ENCODE measurements at places on chromosomes 2 and 18.

- DNase-seq: no peak
These were observed 23.2 kb upstream of the SATB2 start for GRCh38 chr2:199480966-199481365.

DNA sequence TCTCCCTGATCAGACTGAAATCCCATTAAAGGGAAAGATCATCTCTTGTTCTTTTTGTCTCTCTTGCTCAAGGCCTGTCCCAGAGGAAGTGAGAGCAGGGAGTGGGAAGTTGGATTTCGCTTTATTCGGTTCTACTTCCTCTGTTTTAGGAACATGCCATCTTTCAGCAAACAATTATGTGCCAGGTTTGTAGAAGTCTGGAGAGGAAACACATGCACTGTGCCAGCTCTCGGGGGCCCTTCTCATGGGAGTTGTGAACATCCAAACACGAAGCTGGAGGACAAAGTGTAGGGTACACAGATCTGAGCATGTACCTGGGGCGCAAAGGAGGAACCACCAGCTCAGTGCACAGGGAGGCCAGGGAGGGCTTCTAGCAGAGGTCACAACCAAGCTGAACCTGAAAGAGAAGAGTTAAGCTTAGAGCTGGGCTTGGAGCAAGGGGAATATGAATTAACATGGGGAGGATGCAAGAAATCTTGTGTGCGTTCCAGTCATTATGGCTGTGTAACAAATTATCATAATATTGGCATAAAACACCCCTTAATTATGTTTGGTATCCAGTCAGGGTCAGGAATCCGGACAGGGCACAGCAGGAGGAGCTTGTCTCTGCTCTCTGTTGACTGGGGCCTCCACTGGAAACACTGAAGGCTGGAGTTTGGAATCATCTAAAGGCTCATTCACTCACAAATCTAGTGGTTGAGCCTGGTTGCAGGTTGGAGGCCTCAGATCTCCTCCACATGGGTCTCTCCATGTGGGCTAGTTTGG lies 128.6 kb downstream of the ZFP36L2 start:
- DNase-seq: peak; percentile 49

DNA sequence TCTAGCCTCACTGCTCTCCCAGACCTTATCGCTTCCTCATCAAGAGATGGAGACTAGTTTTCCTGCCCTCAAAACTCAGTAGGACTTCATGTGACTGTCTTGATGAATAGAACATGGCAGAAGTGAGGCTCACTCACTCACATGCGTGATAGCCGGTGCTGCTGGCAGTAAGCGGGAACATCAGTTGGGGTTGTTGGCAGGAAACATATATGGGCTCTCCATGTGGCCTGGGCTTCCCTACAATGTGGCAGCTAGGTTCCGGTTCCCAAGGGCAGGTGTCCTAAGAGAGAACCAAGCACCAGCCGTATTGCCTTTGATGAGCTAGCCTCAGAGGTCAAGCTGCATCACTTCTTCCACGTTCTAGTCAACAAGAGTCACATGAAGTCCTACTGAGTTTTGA lies 15.2 kb upstream of the FAHD2A start:
- DNase-seq: no peak

GRCh38 chr2:123035541-123035940 lies 989.5 kb upstream of the CNTNAP5 start:
- no peak for DNase-seq

DNA sequence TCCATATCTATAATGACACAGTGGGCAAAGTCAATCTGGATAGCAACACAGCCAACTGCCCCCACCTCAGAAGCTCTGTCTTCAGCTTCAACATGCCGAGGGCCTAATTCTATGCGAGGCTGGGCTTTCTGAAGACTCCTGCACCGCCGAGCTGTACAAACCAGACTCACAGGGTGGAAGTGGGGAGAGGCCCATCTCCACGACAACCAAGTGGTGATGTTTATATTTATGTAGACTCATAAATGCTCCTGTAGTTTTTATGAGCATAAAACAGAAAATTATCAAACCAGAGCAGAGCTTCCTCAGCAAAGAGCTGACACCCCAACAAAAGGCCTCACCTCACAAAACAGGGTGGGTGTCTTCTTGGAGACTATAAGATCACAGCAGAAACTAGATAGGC lies 77.0 kb upstream of the LGALSL start:
- DNase-seq: no peak

GRCh38 chr2:154814856-154815255 lies 116.4 kb downstream of the KCNJ3 start:
- DNase-seq: no peak

DNA sequence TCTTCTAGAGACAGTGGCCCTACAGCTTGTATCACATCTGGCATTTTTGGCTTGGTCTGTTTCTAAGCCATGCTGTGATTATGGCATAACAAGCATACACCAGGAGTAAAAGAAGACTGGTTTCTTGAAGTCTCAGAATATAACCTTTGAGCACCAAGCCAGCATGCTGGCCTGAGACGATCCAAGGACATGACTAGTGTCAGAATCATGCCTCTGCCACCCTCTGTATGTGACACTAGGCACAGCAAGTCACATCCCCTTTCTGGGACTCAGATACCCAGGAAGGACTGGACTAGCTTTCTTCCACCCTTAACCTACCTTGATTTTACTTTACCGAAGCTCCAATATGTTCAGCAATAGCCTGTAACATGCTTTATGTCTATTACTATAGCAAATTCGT lies 345.5 kb downstream of the SETBP1 start:
- DNase-seq: no peak

DNA sequence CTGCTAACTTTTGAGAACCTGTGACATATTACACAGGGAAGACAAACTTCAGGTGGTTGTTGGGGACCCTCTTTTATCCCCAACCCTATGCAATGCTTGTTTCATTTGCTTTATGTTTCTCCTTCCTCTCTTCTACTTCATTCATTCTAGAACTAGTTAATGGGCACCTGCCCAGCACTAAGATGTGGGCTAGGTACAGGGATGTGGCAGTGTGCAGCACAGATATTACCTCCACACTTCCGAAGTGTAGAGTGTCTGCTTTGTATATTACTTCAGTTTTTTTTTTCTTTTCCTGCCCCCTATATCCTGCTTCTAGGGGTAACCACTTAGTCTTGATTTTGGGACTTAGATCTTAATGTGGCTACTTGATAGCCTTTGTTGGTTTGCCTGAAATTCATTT lies 35.1 kb downstream of the CD28 start:
- DNase-seq: no peak

- no peak for DNase-seq
These were observed 75.3 kb upstream of the DDX18 start for GRCh38 chr2:117738991-117739839.

DNA sequence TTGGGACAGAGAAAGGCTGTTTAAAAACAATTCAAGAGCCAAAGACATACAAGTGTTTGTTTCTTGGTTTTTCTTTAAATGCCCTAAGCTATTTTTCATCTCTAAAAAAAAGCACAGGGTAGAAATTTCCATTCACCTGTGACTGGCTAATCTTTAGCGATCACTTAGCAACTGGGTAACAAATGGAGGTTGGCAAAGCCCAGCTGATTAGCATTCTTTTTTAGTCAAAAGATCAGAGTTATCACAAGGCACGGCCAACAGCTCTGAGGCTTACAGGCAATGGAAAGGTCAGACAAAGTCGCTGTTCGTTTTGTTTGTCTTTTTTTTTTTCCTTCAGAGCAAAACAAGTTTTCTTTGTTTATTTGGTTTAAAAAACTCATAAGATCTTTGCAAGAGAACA lies 29.0 kb upstream of the TTR start:
- no peak for DNase-seq

- no peak for DNase-seq
These were observed 223.9 kb downstream of the CDCA7 start for GRCh38 chr2:173578404-173579107.

- no peak for DNase-seq
These were observed 53.4 kb downstream of the ZCCHC2 start for GRCh38 chr18:62576271-62576670.

GRCh38 chr18:32201948-32202672 lies 12.3 kb downstream of the MEP1B start:
- no peak for DNase-seq

DNA sequence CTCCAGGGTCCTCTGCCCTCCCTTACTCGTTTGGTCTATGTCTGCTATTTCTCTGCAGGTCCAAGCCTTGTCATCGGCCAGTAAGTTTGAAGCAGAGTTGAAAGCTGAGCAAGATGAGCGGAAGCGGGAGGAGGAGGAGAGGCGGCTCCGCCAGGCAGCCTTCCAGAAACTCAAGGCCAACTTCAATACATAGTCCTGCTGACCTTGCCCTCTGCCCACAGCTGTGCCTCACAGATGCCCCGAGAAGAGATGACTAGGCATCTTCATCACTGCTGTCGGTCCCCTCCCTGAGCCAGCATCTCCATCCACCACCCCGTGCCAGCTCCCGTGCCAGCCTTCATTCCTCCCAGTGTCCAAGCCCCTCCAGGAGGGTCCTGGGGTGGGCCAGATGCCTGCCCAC lies 15.6 kb upstream of the GIGYF2 start:
- DNase-seq: no peak

DNA sequence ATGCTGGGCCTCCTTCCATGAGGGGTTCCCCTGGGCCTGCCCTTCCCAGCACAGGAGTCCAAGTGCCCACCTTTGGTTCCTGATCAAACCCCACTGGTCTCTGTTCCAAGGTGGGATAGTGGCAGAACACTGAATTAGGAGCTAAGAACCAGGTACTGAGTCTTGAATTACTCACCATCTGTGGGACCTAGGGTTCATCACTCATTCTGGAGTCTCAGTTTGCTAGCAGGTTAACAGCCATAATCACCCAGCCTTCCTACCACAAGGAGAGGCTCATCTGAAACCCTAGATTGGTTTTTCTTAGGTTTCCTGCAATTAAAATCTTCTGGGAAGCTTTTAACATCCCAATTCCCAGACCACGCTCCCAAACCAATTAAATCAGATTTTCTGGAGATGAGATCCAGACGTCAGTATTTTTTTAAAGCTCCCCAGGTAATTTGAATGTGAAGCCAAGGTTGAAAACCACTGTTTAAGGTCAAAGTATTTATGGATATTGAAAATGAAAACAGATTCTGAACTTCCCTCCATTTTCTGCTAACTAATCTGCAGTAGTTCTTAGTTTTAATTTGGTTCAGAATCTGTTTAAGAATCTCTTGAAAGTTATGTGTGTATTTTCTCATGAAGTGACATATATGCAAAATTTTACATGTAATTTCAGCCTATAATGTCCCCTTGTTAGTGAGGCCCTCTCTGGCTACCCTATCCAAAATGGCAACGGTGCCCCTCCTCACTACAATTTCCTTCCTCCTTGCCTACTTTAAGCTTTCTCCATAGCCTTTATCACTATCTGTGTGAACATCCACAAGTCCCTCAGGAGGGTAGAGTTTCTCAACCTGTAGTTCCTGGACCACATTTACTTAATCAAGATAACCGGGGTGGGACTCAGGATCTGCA lies 166.5 kb upstream of the CXCR4 start:
- no peak for DNase-seq

DNA sequence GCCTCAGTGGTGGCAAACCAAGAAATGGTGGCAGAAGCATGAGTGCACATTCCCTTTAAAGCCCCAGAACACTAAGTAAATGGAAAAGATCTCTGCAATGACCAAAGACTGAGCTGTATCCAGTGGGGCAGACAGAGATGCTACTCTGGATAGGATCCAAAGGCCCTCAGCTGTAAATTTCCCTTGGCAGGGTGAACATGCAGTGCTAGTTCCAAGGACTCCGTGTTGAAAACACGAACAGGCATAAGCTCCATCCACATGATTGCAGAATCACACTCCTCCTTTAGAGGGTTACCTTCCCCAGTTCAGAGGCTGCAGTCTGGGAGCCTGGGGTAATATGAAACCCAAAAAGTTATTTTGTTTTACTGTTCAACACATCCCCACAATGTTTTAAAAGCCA lies 98.6 kb upstream of the KLF7 start:
- no peak for DNase-seq

- DNase-seq: no peak
These were observed 42.2 kb upstream of the MGAT4A start for GRCh38 chr2:98773169-98773568.

- DNase-seq: no peak
These were observed 166.4 kb downstream of the GALNT1 start for GRCh38 chr18:35747894-35748472.

DNA sequence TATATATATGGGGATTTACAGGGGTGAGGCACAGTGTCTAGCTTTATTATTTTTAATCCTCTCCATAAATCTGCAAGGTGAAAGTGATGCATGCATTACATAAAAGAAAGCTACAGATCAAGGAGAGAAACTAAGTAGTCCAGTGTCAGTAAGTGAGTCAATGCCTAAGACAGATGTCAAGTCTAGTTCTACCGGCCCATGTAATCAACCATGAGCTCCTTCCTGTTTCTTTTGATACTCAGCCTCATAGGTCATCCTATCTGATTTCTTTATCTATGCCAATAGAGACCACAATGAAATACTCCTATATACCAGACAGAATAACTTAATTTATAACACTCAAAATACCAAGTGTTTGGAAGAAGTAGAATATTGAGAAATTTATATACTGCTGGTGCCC lies 20.2 kb upstream of the GYPC start:
- no peak for DNase-seq

DNA sequence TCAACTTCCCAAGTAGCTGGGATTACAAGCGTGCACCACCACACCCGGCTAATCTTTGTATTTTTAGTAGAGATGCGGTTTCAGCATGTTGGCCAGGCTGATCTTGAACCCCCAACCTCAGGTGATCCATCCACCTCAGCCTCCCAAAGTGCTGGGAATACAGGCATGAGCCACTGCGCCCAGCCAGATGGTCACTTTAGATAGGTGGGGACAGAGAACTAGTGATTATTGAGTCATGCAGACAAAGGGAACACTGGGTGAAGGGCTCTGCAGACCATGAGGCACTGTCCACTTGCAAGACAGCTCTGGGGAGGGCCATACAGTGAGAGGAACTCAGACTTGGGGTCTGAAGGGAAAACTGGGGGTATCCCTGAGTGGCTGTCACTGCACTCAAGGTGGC lies 58.4 kb upstream of the POMC start:
- DNase-seq: no peak

DNA sequence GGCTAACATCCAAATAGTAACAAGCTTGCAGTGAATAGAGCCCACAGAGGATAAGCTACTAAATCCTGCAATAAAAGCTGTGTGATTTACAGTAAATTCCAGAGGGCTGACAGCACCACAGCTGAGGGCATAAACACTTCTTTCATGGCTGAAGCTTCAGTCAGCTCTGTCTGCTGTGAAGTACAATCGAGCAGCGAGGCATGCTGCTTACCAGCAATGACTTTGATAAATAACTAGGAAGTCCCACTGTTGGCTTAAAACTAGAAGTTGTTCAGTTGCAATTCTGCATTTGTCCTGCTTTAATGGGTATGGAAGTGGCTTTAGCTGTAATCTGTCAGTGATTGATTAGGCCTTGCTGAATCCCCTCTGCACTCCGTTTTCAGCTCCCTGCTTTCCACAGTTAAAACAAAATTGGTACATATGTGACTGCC lies 65.2 kb upstream of the FIGN start:
- no peak for DNase-seq

All from HL-60 (cell line).